Naive thymus-derived CD8-positive, alpha-beta T cell (primary cell): ENCODE measurements at places on chromosomes 7 and 10.

GRCh38 chr10:48574322-48574796 lies 30.5 kb downstream of the ARHGAP22 start:
- H3K4me3 ChIP-seq, result no peak overlapping the region
- no peaks in the 10 kb centered on the region for H3K36me3 ChIP-seq
- H3K4me1 ChIP-seq, result no peaks in the 10 kb centered on the region
- peaks cover 19% of the 10 kb centered on the region for H3K27me3 ChIP-seq

DNA sequence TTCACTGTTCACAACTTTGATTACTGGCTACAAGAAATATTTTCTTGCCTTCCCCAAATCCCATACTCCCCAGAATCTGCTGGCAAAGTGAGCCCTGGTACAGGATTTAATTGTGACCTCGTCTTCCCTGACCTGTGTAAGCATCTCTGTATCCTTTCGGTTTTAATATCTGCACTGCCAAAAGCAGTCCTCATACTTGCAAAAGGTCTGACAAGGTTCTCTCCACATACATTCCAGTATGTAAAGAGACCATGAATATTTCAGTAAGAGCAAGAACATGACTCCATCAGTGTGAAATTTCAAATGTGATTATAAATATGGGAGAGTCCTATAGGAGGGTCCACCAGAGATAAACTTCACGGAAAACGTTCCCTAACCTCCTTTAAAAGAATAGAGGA lies 134.0 kb upstream of the TCF7L2 start:
- peaks cover 21% of the 10 kb centered on the region for H3K36me3 ChIP-seq
- H3K27ac ChIP-seq, result no peak overlapping the region
- no peak for DNase-seq
- no peaks in the 10 kb centered on the region for H3K27me3 ChIP-seq
- peaks cover 17% of the 10 kb centered on the region for H3K4me1 ChIP-seq

DNA sequence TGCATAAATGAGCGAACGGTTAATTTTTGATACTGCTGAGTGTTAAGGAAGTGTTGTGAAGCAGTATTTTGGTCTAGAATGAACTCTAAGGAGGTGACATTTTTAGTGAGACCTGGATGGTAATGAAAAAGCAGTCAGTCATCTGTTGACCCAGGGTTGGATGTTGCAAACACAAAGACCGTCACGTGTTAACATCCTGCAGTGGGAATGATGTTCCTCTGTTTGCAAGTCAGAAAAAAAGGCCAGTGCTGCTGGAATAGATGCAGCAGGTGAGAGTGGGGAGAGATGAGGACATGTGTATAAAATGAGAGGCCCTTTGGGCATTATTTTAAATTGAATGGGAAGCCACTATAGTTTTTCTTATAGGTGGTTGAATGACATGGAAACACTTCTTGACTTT lies 39.3 kb downstream of the INSYN2A start:
- no peak overlapping the region for H3K27ac ChIP-seq
- H3K27me3 ChIP-seq, result peaks cover 7% of the 10 kb centered on the region
- no peaks in the 10 kb centered on the region for H3K4me1 ChIP-seq

DNA sequence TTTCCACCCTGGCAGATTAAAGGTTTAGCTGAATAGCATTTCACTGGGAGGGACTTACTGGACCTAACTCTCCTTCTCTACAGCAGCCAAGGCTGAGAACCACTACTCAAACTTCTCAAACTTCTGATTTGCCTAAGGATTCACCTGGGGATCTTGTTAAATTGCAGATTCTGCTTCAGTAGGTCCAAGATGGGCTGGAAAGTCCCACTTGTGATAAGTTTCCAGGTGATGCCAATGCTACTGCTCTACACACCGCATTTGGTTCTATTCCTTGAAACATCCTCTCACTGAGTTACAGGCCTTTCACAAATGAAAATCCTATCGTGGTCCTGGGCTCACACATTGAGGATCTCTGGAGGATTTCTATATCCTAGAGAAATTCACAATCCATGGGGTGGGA lies 147.9 kb downstream of the CHCHD3 start:
- DNase-seq, result no peak
- H3K27me3 ChIP-seq, result no peaks in the 10 kb centered on the region
- H3K36me3 ChIP-seq, result peaks cover 50% of the 10 kb centered on the region
- no peak overlapping the region for H3K4me3 ChIP-seq

DNA sequence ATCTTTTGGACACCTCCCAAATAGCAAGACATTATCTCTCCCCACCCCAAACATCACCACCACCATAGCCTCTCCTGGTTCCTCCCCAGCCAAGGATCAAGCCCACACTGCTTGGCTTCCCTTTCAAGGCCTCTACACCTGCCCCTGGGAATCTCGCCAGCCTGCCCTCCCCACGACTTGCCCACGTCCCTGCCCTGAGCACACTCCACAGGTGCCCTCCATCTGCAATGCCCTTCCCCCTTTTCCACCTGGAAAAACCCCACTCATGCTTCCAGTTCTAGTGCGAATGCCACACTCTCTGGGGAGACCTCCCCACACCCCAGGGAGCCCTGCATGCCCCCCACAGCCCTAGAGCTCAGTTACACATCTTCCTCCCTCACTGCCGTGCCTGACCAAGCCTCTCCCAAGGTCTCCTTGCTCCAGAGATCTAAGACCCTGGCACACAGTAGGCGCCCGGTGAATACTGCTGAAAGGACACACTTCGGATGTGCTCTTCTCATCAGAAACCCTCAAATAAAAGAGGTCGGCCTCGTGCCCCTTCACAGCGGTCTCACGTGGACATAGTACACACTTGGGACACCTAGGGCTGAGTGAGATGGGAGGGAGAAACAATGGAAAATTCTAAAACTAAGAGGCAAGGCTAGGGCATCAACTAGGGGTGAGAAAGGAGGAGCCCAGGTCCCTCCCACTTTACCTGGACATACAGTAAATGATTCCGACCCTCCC lies 91.4 kb downstream of the DLG5 start:
- H3K27me3 ChIP-seq, result no peaks in the 10 kb centered on the region
- no peaks in the 10 kb centered on the region for H3K36me3 ChIP-seq
- no peak for DNase-seq
- H3K4me3 ChIP-seq, result no peak overlapping the region

DNA sequence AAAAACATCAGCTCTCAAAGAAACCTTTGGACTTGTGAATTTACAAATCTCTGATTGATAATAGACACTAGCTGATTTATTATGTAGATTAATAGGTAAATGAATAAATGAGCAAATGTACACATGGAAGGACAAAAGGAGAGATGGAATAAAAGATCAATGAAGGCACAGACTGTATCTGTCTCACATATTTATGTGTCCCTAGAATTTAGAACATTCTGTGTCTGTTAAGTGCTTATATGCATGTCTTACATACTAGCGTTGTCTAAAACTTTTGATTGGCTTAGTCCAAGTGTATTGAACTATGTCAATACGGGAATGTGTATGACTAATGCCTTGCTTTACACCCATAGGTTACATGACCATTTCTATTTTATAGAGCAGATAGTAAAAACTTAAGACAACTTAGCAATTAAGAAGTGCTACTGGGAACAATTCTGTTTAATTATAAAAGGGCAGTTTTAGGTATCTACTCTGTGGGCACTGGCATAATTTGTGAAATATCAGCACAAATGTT lies 140.3 kb downstream of the PLXDC2 start:
- DNase-seq, result no peak
- H3K4me3 ChIP-seq, result no peak overlapping the region
- no peaks in the 10 kb centered on the region for H3K36me3 ChIP-seq
- H3K27me3 ChIP-seq, result no peaks in the 10 kb centered on the region
- no peak overlapping the region for H3K27ac ChIP-seq

- DNase-seq, result no peak
- no peak overlapping the region for H3K4me3 ChIP-seq
- no peaks in the 10 kb centered on the region for H3K36me3 ChIP-seq
- no peak overlapping the region for H3K27ac ChIP-seq
- H3K4me1 ChIP-seq, result no peaks in the 10 kb centered on the region
Measured at GRCh38 chr10:49225218-49225876, 37.2 kb upstream of the TMEM273 start.

GRCh38 chr10:4162571-4163286 lies 377.7 kb upstream of the KLF6 start:
- H3K4me1 ChIP-seq, result no peaks in the 10 kb centered on the region
- DNase-seq, result no peak
- no peaks in the 10 kb centered on the region for H3K27me3 ChIP-seq
- H3K36me3 ChIP-seq, result no peaks in the 10 kb centered on the region

- H3K36me3 ChIP-seq, result no peaks in the 10 kb centered on the region
- DNase-seq, result no peak
- no peaks in the 10 kb centered on the region for H3K4me1 ChIP-seq
- H3K27ac ChIP-seq, result no peak overlapping the region
- no peaks in the 10 kb centered on the region for H3K27me3 ChIP-seq
Measured at GRCh38 chr10:57249615-57250281, 888.7 kb upstream of the ZWINT start.

GRCh38 chr10:124505279-124505678 lies 43.7 kb downstream of the LHPP start:
- no peak overlapping the region for H3K27ac ChIP-seq
- no peaks in the 10 kb centered on the region for H3K4me1 ChIP-seq
- H3K36me3 ChIP-seq, result peaks cover 27% of the 10 kb centered on the region
- H3K4me3 ChIP-seq, result no peak overlapping the region
- no peak for DNase-seq

- peaks cover 94% of the 10 kb centered on the region for H3K27me3 ChIP-seq
- H3K4me3 ChIP-seq, result peak overlapping the region; percentile 56
- peaks cover 58% of the 10 kb centered on the region for H3K4me1 ChIP-seq
- H3K27ac ChIP-seq, result no peak overlapping the region
Measured at GRCh38 chr10:99534939-99535763, 2.4 kb downstream of the NKX2-3 start.

GRCh38 chr10:92873029-92873428 lies 24.7 kb downstream of the EXOC6 start:
- peaks cover 31% of the 10 kb centered on the region for H3K4me1 ChIP-seq
- H3K36me3 ChIP-seq, result no peaks in the 10 kb centered on the region
- DNase-seq, result no peak
- no peak overlapping the region for H3K27ac ChIP-seq
- no peaks in the 10 kb centered on the region for H3K27me3 ChIP-seq
- H3K4me3 ChIP-seq, result no peak overlapping the region

DNA sequence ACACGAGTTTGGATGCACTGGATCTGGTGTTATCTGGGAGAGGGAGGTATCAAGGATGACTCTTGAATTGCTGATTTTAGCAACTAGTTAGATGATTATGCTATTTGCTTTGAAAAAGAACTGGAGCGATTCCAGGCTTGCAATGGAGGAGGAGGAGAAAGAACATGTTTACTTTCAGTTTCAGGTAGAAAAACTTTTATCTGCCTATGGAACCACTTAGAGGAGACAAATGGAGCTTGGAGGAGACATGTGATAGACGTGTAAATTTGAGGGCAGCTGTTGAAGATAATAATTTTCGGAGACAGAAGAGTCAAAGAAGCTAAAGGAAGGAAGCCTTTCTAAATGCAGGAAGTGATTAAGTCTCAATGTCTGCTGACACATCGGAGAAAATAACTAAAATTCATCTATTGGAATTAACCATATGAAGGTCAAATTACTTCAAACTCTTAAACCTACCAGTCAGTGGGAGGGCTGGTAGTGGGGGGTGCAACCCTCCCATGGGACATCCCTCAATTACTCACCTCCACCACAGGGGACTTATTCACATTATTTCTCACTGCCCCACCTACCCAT lies 56.4 kb upstream of the GNAI1 start:
- H3K27ac ChIP-seq, result peak overlapping the region; percentile 25
- H3K36me3 ChIP-seq, result no peaks in the 10 kb centered on the region
- H3K27me3 ChIP-seq, result no peaks in the 10 kb centered on the region
- DNase-seq, result no peak
- H3K4me3 ChIP-seq, result peak overlapping the region; percentile 66

- H3K4me1 ChIP-seq, result peaks cover 73% of the 10 kb centered on the region
- no peak overlapping the region for H3K4me3 ChIP-seq
- peaks cover 26% of the 10 kb centered on the region for H3K36me3 ChIP-seq
- H3K27ac ChIP-seq, result no peak overlapping the region
- no peaks in the 10 kb centered on the region for H3K27me3 ChIP-seq
Measured at GRCh38 chr7:127745445-127745844, 93.5 kb downstream of the SND1 start.

DNA sequence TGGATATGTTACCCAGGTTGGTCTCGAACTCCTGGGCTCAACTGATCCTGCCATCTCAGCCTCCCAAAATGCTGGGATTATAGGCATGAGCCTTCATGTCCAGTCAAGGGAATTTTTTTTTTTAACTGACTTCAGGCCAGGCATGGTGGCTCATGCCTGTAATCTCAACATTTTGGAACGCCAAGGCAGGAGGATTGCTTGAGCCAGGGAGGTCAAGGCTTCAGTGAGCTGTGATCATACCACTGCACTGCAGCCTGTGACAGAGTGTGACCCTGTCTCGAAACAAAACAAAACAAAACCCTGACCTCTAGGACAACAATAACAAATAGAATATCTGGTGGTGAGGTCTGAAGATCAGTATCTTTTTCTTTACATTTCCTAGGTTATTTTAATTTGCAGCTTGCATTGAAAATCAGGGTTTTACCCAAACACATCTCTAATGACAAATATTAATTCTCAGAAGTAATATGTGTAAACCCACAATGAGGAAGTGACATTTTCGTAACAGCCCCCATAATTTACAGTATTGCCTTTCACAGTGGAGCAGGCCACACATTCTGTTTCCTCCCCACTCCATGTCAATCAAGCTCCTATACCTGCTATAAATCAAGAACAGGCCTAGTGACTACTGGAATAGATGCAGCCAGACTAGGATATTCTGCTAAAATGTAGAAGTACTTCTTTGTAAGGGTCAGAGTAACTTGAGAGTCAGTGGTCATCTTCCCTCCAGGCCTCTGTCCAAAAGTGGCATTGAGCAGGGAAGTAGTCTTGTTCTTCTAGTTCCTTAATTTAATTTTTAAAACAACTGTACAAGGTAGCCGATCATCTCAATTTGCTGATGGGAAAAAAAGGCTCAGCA lies 43.3 kb upstream of the ECHDC3 start:
- H3K36me3 ChIP-seq, result no peaks in the 10 kb centered on the region
- peaks cover 39% of the 10 kb centered on the region for H3K4me1 ChIP-seq
- H3K27ac ChIP-seq, result peak overlapping the region; percentile 52
- H3K27me3 ChIP-seq, result no peaks in the 10 kb centered on the region
- no peak overlapping the region for H3K4me3 ChIP-seq

DNA sequence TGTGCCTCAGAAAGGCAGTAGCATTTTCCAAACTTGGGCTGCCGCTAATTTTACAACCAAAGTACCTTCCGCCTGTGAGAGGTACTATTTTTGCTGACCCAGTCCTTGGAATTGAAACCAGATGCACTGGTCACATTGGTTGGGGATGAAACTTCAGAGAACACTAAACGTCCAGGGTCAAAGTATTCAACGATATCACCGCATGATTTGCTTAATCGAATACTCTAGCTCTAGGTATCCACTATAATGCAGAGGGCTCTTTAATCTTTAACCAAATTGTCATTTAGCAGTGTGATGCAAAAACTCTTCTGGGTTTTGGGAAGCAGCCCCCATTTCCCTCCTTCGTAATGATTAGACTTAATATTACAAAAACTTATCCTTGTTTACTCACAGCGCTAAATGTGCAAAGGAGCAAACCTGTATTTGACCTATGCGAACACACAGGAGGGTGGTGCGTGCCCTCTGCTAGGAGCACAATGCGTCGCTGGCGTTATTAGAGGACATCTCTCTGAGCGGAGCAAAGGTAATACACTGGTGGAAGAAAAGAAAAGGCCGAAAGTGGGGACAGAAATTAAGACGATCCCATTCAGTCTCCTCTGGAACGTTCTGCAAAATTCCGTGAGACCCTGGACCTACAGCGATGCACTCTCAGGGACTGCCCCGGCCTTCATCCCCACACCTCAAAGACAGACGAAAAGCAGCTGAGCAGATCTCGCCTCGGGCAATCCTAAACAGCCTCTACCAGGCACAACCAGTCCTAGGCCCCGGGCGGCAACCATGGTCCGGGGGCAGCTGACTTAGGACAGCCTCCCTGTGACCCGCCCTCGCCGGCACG lies 916 bp upstream of the EEPD1 start:
- no peak for DNase-seq
- peaks cover 9% of the 10 kb centered on the region for H3K4me1 ChIP-seq
- no peaks in the 10 kb centered on the region for H3K36me3 ChIP-seq
- peak overlapping the region; percentile 80 for H3K27ac ChIP-seq
- no peaks in the 10 kb centered on the region for H3K27me3 ChIP-seq
